ENCODE measurements at places on chromosomes 4 and X.

DNA sequence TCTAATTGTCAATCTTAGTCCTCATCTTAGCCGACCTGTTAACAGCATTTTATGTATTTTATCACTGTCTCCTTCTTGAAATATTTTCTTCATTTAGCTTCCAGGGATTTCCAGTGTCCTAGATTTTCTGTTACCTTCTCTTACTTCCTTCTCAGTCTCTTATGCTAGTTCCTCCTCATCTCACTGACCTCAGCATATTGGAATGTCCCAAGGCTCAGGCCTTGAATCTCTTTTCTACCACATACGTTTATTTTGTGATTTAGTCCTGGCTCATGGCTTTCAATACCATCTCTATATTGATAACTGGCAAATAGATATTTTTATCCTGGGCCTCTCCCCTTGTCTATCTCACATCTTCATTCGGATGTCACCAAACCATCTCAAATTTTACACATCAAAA, 61.1 kb downstream of the IQCM start:
- no peak for DNase-seq

- DNase-seq: no peak
These were observed 2.9 kb upstream of the EIF1AX start for GRCh38 chrX:20144491-20144890.

GRCh38 chr4:75878246-75878756, 24.0 kb downstream of the PPEF2 start:
- DNase-seq: no peak

DNA sequence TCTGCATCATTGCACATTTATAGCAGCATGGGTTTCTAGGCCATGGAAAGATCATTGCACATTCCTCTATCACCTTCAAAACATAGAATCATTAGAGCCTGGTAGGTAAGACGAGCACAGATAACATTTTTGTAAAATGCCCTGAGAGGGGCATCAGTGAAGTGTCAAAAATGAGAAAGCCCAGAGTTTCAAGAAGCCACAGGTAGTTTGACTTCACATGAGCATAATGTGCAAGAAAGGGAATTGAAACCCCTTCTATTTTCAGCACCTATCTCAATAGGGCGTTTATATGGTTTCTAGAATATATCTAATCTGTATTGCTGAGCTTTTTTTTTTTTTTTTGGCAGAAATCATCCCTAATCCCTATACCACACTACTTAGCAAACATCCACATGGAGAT, 2441.7 kb downstream of the ARAP2 start:
- no peak for DNase-seq

DNA sequence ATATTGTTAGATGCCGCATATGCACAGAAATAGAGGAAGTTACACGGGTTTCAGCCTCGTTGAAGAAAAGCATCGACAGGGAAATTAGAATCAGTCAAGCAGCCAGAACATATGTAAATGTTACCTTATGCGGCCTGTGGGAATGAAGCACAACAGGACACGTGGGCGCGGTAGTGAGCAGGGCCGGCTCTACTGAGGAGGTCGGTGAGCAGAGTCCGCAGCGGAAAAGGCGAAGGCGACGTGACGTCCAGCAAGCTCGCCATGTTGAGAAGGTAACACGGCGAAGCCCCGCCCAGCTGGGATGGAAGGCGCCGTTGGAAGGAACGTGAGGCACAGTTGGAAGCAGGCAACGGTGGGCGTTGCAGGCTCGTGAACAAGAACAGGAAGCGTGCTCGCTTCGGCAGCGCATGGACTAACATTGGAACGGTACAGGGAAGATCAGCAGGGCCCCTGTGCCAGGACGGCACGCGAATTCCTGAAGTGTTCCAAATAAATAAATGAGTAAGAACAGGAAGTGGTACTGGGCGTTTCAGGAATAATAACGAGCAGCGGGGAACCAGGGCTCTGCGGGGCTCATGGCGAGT, 54.6 kb downstream of the MTNR1A start:
- no peak for DNase-seq

GRCh38 chr4:174717828-174718227, 111.2 kb downstream of the GLRA3 start:
- no peak for DNase-seq

DNA sequence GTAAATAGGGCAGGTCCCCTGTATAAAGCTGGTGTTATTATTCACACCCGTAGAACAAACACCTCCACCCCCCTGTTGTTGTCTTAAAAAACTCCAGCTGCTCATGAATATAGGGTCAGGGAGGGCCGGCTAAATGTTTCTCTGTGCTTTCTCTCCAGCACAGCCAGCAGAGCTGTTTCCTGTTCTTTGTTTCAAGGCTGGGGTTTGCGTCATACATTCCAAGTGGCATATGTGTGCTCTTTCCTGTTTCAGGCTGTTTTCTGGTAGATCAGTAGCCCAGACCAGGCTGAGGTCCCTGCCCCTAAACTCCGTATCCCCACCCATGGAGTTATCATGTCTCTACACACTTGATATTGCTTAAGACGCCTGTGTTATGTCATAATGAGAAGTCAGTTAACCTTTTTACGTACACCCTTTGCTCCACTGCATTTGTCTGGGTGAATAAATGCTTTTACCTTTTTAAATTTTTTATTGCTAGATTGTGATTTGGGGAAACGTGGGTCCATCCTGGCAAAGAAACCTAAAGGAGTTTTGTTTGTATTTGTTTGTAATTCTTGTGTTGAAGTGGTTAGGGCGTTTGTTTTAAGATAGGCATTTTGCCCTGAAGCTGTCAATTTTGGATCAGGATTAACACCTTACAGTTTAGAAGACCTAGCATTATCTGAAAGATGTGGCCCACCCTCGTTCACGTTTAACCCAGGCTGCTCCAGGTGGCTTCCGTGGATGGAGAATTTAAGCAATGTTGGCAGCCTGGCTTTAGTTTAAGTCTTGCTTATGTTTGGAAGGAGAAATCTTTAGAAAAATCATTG, 3.3 kb downstream of the KLF3 start:
- peak; percentile 55 for DNase-seq

- DNase-seq: no peak
These were observed 49.6 kb downstream of the DKK2 start for GRCh38 chr4:106986486-106986885.

GRCh38 chr4:81789158-81789557, 317.5 kb upstream of the RASGEF1B start:
- peak; percentile 2 for DNase-seq

- DNase-seq: no peak
These were observed 13.5 kb upstream of the GK2 start for GRCh38 chr4:79421483-79421882.

GRCh38 chr4:94995684-94996394, 238.1 kb downstream of the BMPR1B start:
- no peak for DNase-seq

DNA sequence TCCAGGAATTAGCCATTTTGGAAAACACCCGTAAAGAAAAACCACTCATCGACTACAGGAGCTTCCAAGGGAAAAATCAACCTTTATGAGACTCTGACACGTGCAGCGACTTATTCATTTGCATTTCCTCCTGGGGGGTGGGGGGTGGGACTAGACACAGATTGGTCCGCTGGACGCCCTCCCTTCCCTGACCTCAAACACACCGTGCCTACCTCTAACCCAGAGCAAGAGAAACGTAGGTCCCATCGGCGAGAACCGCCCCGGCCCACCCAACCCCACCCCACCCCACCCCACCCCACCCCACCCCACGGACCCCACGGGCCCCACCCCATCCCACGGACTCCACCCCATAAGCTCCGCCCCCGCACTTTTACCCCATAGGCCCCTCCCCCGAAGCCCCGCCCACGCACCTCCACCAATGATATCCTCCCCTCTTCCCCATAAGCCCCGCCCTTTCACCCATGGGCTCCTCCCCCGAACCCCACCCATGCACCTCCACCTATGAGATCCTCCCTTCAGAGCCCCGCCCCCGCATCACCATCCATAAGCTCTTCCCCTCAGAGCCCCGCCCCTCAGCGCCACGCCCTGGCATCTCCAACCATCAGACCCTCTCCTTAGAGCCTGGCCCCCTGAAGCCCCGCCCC, 1.1 kb downstream of the GTPBP6 start:
- no peak for DNase-seq

DNA sequence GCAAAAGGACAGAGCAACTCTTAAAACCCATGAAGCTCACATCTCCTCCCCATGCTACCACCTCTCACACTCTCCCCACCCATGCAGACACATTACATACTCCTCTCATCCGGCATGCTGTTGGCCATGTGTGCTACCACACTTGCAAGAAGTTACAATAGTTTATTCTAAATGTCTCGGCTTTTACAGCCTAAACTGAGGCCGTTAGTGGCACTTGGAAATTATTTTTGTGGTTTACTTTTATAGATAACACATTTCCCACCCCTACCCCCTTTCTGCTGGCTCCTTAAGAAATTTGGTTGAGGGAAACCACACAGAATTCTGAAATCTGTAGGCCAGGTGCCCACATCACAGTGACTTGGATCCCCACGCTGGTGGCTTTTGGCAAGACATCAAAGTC, 141.1 kb upstream of the HHIP start:
- no peak for DNase-seq

- no peak for DNase-seq
These were observed 95.8 kb downstream of the GEMIN8 start for GRCh38 chrX:13933851-13934250.

DNA sequence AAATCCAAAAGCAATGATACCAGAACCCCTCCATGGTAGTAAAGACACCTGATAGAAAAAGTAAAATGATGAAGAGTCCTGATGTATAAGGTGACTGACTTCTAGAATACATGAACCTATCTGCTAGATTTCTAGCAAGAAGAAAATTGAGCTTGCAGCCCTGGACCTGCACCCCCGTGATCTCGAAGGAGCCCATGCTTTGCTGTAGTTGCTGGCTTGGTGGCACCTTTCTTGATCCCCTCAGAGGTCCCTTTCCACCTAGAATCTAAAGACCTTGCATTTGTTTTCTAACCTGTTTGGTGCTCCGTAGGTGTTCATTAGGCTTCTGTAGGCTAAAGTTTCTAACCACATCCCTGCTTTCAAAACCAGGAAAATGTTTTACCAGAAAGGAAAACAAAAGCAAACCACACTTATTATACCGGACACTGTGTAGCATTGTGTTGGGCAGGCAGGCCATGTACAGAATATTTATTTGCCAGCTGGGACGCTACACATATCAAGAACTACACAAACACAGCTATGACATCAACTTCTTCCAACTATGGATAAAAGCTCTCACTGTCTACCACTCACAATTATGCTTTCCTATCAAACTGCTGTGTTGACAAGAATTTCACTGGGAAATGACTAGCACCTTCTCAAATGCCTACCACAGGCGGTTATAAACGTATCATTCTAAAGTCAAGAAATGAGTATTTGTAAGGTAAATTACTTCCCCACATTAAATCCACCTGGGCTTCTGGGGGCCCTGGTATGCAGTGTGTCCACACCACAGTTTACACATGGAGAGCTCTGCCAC, 316.2 kb downstream of the UNC5C start:
- DNase-seq: no peak
